Occipital lobe (tissue), 3 donors: ENCODE measurements at places on chromosomes 16 and 17. TPM values are rescaled to one million over a fixed set of nuclear protein-coding genes. Genes with fewer than 3 reads are reported as not detected.

- no peak for DNase-seq
These were observed 176.4 kb upstream of the WSCD1 start for GRCh38 chr17:5893741-5894140.

- no peak for DNase-seq
These were observed 18.4 kb downstream of the TEKT5 start for GRCh38 chr16:10676284-10676683.

DNA sequence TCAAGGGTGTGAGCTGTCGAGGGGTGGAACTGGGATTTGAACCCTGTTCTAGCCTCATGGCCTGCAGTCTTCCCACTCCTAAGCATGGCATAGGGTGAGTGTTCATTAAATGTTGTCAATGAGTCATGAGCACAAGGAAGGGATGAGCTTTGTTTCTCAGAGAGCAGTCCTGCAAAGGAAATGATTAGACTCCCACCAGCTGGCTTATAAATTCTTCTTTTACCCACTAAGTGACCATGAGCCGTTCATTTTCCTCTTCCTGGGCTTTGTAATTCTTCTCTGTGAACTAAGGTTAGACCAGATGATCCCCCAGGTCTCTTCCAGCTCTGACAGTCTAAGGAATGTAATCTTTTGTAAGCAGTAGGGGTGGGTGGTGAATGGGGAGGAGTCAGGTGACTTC, 47.9 kb upstream of the HNF1B start:
- no peak for DNase-seq

Gene ALOX15B
- 0.16 TPM for total RNA-seq
